ENCODE measurements at places on chromosomes 6 and 20. TPM values are rescaled to one million over a fixed set of nuclear protein-coding genes. Genes with fewer than 3 reads are reported as not detected.

GRCh38 chr6:55299286-55299985 lies 27.8 kb upstream of the GFRAL start:
- no peak for DNase-seq

- no peak for DNase-seq
These were observed 12.7 kb upstream of the SIRT5 start for GRCh38 chr6:13561624-13562267.

GRCh38 chr6:114344246-114344970 lies 1.6 kb upstream of the HS3ST5 start:
- no peak for DNase-seq

DNA sequence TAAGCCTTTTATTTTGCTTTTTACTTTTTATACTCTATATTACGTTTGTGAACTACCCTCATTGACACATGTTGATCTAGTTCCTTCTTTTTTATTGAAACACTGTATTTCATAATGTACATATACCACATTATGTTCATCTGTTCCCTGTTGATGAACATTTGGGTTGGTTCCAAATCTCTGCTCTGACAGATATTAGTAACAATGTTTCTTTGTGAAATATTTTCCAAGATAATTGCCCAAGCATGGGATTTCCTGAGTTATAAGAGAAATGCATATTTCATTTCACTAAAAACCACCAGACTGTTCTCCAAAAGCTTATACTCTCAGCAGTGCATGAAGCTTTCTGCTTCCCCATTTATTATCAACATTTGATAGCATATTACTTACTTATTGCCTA lies 44.2 kb upstream of the TNFRSF21 start:
- DNase-seq: peak; percentile 52

- DNase-seq: no peak
These were observed 43.7 kb downstream of the FRK start for GRCh38 chr6:116016846-116017545.

- DNase-seq: no peak
These were observed 5.2 kb upstream of the ENPP5 start for GRCh38 chr6:46175976-46176375.

- no peak for DNase-seq
These were observed 82.2 kb downstream of the MAN1A1 start for GRCh38 chr6:119267126-119267905.

- no peak for DNase-seq
These were observed 233.6 kb downstream of the PRKN start for GRCh38 chr6:162493917-162494316.

GRCh38 chr6:3159805-3160781 lies 2.7 kb upstream of the TUBB2A start:
- DNase-seq: no peak

GPX5 gene
- total RNA-seq: not detected

GRCh38 chr6:8628063-8628462 lies 192.7 kb upstream of the SLC35B3 start:
- DNase-seq: no peak

DNA sequence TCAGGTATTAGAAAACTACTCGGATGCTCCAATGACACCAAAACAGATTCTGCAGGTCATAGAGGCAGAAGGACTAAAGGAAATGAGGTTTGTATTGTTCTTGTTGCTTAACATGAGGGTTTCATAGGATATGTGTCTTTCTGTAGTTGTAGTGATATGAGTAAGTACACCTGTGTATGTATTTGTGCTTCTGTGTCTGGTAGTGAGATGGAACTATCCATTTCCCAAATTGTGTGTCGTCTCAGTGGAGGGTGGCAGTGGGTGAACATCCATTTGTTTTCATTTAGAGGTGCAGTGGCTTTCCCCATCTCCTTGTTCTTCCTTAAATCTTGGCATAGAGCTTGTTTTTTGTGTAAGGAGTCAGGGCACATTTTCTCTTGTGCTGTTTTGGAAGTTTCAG lies 8.2 kb downstream of the ASXL1 start:
- no peak for DNase-seq

KCNK5 gene
- not detected for total RNA-seq

TMEM217 gene
- total RNA-seq: 1.2 TPM

- no peak for DNase-seq
These were observed 38.1 kb downstream of the HTR1B start for GRCh38 chr6:77425216-77425615.

GRCh38 chr6:28673787-28674671 lies 148.3 kb downstream of the GPX5 start:
- DNase-seq: peak; percentile 91

DNA sequence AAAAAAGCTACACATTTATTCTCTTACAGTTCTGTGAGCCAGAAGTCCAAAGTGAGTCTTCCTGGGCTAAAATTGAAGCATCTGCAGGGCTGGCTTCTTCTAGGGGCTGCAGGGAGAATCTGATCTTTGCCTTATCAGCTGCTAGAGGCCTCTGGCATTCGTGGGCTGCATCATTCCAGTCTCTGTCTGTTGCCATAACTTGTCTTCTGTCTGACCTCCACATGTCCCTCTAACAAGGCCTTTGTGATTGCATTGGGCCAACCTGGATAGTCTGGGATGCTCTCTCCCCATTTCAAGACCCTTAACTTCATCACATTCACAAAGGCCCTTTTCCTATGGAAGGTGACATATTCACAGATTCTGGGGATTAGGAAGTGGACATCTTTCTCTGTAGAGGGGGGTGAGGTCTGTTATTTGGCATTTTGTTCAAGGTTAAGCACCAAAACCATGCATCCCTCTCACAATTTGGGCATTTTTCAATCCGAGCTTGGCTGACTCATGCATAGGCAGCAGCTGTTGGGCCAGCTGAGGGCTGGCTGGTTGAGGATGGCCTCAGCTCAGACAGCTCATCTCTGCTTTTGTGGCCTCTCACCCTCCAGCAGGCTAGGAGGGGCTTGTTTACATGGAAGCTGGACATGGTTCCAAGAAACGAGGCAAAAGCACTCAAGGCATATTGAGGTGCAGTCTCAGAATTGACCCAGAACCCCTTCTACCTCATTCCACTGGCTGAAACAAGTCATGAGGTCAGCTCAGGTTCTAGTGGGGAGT lies 116.1 kb upstream of the NXT1 start:
- DNase-seq: no peak

DNA sequence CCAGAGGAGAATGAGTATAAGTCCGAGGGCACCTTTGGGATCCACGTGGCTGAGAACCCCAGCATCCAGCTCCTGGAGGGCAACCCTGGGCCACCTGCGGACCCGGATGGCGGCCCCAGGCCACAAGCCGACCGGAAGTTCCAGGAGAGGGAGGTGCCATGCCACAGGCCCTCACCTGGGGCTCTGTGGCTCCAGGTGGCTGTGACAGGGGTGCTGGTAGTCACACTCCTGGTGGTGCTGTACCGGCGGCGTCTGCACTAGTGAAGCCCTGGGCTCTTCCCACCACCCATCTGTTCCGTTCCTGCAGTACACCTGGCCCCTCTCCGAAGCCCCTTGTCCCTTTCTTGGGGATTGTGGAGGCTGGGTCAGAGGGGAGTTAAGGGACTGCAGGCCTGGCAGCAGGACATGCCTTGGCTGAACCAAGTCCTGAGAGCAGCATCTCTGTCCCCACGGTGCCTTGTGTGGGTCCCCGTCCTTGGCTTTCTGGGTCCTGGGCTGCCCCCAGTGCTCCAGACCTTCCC lies 19.3 kb downstream of the MAVS start:
- no peak for DNase-seq

- no peak for DNase-seq
These were observed 62.7 kb downstream of the THBS2 start for GRCh38 chr6:169190970-169191369.

- DNase-seq: peak; percentile 99
These were observed 87.1 kb downstream of the TRMT6 start for GRCh38 chr20:5863040-5863833.

GRCh38 chr6:55968926-55969325 lies 93.5 kb upstream of the BMP5 start:
- no peak for DNase-seq

- DNase-seq: no peak
These were observed 14.8 kb upstream of the LPA start for GRCh38 chr6:160678744-160679401.

- no peak for DNase-seq
These were observed 32.5 kb downstream of the TMEM242 start for GRCh38 chr6:157290797-157291196.

FLRT3 gene
- not detected for total RNA-seq

PGC gene
- total RNA-seq: not detected

DNA sequence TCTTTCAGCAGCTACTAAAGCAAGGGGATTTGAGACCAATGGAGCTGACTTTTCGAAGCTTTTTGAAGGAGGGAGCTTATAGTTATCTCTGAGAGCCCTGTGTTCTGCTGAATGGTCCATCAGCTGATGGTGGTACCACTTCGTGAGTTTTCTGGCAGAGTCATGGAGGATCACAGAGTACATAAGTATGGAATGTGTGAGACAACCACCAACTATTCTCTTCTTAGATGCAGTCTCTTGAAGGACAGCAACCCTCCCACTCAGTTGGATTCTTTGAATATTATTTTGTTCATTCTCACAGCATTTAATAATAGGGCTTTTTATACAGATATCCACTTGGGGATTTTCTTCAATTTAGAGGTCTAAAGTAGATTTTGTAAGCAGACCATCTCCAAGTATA lies 75.3 kb downstream of the ELOVL2 start:
- no peak for DNase-seq

GRCh38 chr6:14791526-14791925 lies 454.3 kb upstream of the JARID2 start:
- DNase-seq: no peak

DNA sequence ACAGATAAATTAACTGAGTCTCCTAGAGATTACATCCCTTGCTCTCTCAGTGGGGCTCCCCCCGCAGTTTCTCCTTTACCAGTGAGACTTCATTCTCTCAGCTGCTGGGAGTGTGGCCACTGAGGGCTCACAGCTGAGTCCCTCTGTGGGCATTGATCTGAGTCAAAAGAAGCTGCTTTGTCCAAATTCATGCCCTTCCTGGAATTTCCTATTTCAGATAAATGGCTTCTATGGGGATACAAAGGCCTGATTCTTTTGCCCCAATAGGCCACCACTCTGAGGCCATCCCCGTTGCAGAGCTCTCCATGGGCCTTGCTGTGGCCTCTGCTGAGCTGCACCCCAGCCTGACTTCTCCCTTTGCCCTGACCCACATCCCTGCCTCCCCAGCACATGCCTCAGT lies 10.0 kb downstream of the CST5 start:
- no peak for DNase-seq

DNA sequence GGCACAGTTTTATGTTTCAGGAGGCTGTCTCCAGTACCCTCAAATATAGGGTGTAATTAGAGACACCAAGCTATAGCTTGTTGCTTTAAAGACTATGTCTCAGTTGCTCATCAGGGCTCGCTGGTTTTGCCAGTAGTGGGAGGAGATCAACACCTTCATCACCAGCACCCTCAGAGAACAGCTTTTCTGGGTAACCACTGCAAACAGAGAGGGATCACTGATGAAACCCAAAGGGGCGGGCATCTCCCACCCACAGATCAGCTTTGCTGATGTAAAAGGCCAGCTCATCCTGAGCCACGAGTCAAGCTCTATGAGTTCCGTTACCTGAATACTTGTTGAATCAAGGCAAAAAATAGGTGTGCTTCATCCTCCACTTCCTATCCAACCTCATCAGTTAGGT lies 187.7 kb downstream of the AIG1 start:
- DNase-seq: no peak

- no peak for DNase-seq
These were observed 370.7 kb upstream of the AGPAT4 start for GRCh38 chr6:161644521-161644920.

LSM14B gene
- 86.4 TPM for total RNA-seq

- DNase-seq: peak; percentile 44
These were observed 2.2 kb upstream of the GRM4 start for GRCh38 chr6:34147906-34148630.

DOP1A gene
- 8.2 TPM for total RNA-seq

All from G401 (cell line).